ENCODE measurements at places on chromosomes 13 and 19. TPM values are rescaled to one million over a fixed set of nuclear protein-coding genes. Genes with fewer than 3 reads are reported as not detected.

B3GNT3 gene
- total RNA-seq = not detected

KLHL1 gene
- total RNA-seq = 23.2 TPM

ZNF66 gene
- total RNA-seq = 39.4 TPM

NAXD gene
- 22.9 TPM for total RNA-seq

OR7C1 gene
- total RNA-seq = not detected

KIR2DL1 gene
- not detected for total RNA-seq

CD33 gene
- 0.36 TPM for total RNA-seq

HIF3A gene
- total RNA-seq = 19.9 TPM

ONECUT3 gene
- total RNA-seq = not detected

PLK5 gene
- total RNA-seq = 0.36 TPM

AKT2 gene
- total RNA-seq = 90.2 TPM

ZNF132 gene
- 16.2 TPM for total RNA-seq

CYP2F1 gene
- total RNA-seq = not detected

TMPRSS9 gene
- total RNA-seq = 0.36 TPM

OR10H1 gene
- not detected for total RNA-seq

RETN gene
- total RNA-seq = 1.8 TPM

IER2 gene
- 10.3 TPM for total RNA-seq

FFAR1 gene
- total RNA-seq = not detected

VSTM1 gene
- not detected for total RNA-seq

MAMSTR gene
- 1.1 TPM for total RNA-seq

DAND5 gene
- 0.18 TPM for total RNA-seq

SERPINE3 gene
- 0.27 TPM for total RNA-seq

IGFL2 gene
- total RNA-seq = 1.2 TPM

NFKBIB gene
- total RNA-seq = 4.0 TPM

IGFL3 gene
- not detected for total RNA-seq

KCNC3 gene
- total RNA-seq = 6.3 TPM

MIA gene
- total RNA-seq = 2.5 TPM

KIR2DL4 gene
- total RNA-seq = not detected

CEACAM5 gene
- total RNA-seq = 0.45 TPM

MTMR6 gene
- 23.8 TPM for total RNA-seq

PSG2 gene
- not detected for total RNA-seq

INSR gene
- 51.6 TPM for total RNA-seq

GRWD1 gene
- total RNA-seq = 9.7 TPM

MAST3 gene
- 3.5 TPM for total RNA-seq

CAPN12 gene
- total RNA-seq = 0.54 TPM

RTBDN gene
- 0.64 TPM for total RNA-seq

ACP7 gene
- total RNA-seq = not detected

CHST8 gene
- 7.3 TPM for total RNA-seq

CPAMD8 gene
- total RNA-seq = 11.9 TPM

OVOL3 gene
- total RNA-seq = not detected

ENOX1 gene
- total RNA-seq = 19.7 TPM

TEX26 gene
- total RNA-seq = 1.3 TPM

PLIN5 gene
- 2.3 TPM for total RNA-seq

CNFN gene
- not detected for total RNA-seq
